Hematopoietic multipotent progenitor cell treated with erythropoietin and hydrocortisone succinate and interleukin-3 and kit ligand, for 15 days (in vitro differentiated cells): ENCODE measurements at places on chromosomes 2 and 18.

- DNase-seq, result no peak
These were observed 20.8 kb downstream of the CRIM1 start for GRCh38 chr2:36376319-36376765.

DNA sequence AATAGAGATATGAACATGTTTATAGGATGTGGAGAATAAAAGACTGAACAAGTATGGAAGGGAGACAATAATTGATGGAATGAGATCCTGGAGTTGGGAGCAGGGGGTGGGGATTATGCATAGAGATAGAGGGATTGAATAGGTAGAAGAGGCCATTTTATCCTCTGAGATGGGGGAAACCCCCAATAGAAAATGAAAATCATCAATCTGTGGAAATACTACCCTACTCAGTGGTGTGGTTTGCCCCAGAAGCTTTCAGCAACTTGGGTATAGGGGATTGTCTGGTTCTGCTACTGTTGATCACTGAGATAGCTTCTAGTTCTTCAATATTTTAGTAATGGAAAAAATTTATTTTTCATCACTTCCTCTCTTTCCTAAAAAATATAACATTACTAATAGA, 41.1 kb upstream of the RMND5A start:
- no peak for DNase-seq

- DNase-seq, result no peak
These were observed 148.5 kb downstream of the TANC1 start for GRCh38 chr2:159116922-159117321.

DNA sequence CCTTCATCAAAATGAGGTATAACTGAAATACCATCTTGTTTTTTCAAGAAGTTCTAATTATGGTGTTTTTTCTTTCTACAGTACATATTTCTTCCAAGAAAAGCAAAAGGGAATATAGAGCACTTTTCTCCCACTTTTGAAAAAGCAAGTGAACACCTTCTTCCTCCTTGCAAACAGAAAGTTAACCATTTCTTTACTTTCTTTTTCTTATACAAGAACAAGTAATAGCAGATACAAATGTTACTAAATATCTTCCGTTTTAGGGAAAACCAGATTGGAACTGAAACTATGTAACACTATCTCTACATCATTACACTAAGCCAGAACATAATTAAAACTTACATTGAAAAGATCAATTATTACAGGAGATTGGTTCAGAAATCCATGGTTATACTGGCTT, 44.0 kb downstream of the COBLL1 start:
- DNase-seq, result no peak

DNA sequence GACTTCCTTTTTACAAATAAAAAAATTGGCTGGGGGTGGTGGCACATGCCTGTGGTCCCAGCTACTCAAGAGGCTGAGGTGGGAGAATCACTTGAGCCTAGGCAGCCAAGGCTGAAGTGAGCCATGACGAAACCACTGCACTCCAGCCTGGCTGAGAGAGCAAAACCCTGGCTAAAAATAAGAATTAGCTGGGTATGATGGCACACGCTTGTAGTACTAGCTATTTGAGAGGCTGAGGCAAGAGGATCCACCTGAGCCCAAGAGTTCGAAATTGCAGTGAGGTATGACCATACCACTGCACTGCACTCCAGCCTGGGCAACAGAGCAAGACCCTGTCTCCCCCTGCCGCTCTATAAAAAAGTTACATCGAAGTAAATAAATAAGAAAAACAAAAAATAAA, 33.7 kb downstream of the GFPT1 start:
- DNase-seq, result no peak

DNA sequence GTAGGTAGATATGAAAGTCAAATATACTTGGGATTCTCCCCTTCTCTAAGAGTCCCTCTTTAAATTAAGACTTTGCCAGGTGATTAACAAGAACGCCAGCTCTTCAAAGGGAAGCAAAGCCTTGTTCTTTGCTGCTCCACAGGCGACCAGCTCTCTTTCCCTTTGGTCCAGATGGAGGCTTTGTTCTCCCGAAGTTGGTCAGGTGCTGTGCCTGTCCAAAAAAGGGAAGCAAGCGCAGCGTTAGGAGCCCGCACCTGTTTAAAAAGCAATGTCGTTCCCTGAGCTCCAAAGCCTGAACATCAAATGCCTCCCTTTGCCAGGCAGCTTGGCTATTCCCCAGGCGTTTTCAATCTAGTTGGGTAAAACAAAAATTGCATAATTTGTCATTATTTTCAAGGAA, 1913.1 kb upstream of the PIK3C3 start:
- no peak for DNase-seq

DNA sequence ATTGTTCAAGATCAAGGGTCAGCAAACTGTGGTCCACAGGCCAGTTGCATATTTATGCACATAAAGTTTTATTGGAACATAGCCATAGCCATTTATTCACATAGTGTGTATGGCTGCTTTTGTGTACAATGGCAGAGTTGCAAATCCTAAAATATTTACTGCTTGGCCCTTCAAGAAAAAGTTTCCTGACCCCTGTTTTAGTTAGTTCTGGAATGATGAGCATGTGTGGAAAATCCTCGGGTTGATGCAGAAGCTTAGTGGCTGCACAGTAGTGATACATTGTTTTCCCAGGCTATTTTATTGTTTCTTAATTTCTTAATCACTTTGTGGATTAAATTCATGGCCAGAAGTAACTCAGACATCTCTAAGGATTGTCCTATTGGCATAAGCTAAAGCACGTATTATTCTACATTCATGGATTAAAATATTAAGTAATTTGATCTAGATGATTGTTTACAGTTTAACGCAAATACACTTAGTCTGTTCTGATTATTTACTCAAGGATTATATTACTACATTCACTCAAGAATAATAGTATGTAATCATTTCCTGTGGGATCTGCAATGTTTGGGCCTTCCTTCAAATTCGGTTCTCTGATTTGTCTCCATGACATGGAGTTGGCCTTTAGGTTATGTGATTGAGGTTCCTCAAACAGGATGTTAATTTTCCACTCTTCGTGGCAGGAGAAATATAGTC, 165.5 kb downstream of the TMEM247 start:
- DNase-seq, result no peak

DNA sequence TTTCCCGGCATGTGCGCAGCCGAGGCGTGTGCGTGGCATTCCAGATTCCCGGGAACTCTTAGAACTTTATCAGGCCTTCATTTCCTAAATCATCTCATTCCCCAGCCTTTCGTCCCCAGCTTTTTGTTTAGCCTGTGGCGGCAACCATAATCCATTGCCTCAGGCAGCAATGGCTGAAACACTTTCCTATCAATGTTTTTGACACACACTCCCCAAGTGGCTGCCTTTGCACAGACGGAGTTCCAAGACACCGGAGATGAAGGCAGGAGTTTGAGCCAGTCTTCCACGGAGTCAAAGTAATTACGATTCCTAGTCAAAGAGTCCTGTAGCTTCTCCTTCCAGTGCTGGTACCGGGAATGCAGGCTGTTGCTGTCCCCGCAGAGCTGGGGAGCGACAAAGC, 64.8 kb downstream of the KCNG2 start:
- no peak for DNase-seq

DNA sequence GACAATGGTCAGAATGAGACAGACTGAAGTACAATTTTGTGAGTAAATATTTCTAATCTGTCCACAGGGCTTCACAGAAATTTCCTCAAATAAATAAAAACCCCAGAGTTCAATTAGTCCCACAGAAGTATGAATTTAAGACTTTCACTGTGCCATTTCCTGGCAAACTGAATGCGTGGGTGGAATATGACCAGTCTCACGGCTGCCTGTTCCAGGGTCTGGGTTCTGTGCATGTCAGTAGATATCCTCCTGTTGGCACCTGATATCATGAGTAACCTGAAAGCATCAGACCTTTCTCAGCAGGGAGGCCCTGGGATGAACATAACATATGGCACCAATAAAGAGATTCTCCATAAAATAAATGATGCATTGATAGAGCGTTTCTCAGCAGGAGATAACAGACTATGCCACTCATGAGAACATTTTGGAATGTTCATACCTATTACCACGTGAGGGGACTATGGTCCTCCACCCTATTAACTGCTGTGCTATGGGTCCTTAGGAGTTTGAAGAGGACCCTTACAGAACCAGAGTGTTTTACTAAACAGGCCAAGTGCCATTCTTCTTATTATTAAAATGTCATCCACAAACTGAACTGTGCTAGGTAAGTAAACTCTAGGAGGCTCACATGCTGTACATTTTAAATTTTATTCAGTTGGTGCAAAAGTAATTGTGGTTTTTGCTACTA, 10.6 kb upstream of the MALL start:
- no peak for DNase-seq

DNA sequence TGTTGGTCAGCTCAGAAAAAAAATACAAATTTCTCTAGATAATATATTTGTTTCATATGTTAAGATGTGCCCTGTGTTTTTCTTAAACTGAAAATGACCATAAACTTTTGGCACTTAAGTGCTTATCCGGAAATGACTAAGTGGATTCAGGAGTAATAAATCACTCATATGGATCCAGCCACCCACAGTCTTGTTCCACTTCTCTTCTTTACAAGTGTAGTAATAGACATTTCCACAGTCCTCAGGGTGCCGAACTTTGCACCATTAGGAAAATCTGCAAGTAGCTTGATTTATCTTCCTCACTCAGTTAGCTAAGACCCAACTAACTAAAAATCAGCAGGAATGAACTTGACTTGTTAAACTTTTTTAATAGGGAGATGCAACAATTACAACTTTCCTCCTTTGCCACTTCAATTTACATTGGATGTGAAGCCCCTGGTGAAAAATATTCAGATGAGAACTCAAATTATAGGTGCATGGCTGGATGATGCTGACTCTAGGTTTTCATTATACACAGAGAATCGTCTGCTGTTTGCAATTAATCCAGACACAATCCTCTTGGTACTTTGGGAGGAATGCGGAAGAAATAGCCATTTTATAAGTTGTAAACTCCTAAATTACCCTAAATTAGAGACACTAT, 322.5 kb downstream of the ARHGAP15 start:
- no peak for DNase-seq

- DNase-seq, result no peak
These were observed 369.6 kb upstream of the NRXN1 start for GRCh38 chr2:51401546-51401945.

DNA sequence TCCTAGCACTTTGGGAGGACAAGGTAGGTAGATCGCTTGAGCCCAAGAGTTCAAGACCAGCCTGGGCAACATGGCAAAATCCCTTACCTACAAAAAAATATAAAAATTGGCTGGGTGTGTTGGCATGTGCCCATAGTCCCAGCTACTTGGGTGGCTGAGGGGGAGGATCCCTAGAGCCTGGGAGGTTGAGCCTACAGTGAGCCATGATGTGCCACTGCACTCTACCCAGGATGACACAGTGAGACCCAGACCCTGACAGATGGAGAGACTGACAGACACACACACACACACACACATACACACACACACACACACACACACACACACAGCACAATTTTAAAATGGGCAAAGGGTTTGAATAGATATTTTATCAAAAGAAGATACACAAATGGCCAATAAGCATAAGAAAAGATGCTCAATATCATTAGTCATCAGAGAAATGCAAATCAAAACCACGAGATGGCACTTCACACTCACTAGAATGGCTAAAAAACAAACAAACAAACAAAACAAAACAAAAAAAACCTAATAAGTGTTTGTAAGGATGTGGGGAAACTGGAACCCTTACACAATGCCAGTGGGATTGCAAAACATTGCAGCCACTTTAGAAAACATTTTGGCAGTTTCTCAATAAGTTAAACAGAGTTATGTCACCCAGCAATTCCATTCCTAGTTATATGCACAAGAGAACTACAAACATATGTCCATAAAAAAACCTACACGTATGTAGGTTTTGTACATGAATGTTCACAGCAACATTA, 42.3 kb downstream of the BAZ2B start:
- DNase-seq, result no peak

DNA sequence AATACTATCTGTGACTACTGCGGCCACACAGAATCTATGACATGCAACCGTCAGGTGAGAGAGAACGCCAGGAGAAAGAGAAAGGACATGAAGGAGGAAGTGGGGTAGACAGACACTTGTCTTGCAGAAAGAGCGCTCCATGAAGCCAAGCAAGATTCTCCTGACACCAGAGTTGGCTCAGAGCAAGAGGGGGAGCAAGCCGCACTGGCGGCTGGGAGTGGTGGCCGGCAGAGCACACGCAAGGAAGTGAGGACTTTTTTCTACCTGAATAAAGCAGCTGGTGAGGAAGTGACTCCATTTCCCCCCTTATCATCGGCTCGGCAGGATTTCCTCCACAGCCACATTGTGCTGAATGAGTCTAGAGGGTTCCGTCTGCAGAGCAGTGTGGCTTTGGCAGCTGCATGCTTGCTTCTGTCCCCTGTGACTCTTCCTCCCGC, 181.6 kb downstream of the BCL2 start:
- no peak for DNase-seq

DNA sequence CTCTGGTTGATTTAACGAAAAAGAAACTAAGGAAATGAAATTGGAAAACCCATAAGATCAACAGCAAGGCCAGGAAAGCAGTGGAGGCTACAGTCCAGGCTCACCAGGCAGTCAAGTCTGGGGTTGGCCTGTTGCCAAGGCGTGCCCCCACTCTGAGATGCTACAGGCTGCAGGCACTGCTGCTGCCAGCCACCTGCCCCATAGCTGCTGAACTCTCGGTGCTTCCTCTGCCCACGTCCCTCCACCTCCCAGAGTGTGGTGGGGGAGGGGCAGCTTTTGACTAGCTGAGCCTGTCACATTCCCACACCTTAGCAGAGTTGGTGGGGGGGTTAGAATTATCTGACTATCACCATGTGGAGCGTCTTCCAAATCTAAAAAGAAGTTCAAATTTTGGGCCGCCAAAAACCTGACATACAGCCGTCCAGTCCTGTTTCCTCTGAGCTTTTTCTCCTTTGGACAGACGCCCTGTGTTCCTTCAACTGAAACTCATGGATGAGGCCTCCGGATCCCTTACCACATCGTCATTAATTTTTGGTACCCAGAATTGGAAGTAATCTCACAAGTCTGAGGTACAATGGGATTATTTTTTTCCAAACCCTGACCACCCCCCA, 3.9 kb upstream of the SH3RF3 start:
- DNase-seq, result no peak

GRCh38 chr2:146642066-146642465, 1202.8 kb upstream of the ACVR2A start:
- no peak for DNase-seq

GRCh38 chr2:16073471-16073870, 133.1 kb downstream of the MYCN start:
- no peak for DNase-seq

DNA sequence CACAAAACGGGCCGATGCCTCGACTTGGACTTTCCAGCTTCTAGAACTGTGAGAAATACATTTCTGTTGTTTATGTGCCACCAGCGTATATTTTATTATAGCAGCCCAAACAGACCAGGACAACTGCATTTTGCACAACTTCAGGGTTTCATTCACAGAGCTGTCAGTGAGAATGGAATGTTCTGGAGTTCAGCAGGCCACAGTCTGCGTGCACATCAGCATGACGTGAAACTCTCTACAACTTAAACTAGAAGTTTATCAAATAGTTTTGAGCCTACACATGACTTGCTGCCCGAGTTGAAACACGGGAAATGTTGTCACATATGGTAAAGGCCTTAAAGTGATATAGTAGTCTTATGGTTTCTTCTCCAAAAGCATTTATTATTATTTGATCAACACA, 3.9 kb upstream of the TRIB2 start:
- DNase-seq, result no peak

- DNase-seq, result no peak
These were observed 21.5 kb upstream of the SERPINB7 start for GRCh38 chr18:63753676-63754075.

- no peak for DNase-seq
These were observed 48.9 kb downstream of the TSN start for GRCh38 chr2:121804340-121804739.

GRCh38 chr2:31110998-31111397, 27.2 kb downstream of the GALNT14 start:
- no peak for DNase-seq
